ENCODE measurements at places on chromosomes 4 and X.

DNA sequence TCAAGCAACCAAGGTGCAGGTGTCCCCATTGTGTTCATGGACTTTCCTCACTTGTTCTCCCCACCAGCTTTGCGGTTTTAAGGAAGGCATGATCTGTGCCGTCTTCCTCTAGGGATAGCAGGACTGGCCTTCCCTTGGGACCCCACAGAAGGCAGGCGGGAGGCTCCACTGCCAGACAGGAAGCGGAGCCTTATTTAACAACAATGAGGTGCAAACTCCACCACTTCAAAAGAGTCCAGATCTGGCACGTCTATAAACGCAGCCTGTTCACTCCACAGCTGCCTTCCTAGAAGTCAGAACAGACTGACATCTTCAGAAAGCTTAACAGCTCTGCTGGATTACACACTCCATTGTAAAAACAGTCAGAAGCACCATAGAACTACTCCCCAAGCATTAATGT is 1.7 kb upstream of the GPR143 start:
- no peak for DNase-seq

GRCh38 chrX:150766351-150767044 is 73.3 kb downstream of the MTMR1 start:
- no peak for DNase-seq

GRCh38 chr4:115763051-115763450 is 649.6 kb upstream of the NDST4 start:
- no peak for DNase-seq

DNA sequence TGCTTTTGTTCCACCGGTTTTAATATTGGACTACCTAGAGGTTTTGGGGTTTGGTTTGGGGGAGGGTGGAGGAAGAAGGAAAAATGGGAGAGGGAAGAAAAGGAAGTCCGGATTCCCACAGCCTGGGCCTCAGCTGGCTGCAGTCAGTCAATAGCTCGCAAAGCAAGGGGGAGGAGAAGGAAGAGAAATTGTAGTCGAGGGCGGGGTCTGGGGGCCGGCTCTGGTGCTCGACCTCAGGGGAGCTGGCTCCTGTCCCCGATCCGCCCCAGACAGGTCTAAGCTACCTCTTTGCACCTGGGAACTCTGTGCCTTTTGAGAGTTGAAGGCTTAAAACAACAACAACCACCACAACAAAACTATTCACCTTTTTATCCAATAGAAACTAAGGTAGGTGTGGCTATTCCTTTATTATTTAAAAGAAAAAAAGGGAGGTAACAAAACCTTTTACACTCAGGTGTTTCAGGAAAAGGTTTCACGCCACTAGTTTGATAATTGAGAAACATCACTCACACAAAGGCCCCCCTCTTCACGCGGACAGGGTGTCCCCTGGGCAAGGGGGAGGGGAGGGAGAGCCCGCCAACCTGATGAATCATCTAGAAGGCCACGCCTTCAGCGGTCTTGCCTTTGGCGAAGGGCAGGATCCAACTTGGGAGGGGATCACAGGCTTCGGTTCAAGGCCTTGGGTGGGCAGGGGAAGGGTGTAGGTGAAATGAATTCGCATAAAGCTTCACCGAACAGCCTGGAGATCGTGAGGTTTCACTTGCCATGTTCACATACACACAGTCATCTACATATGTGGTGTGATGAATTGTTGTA is 1.6 kb upstream of the LNX1 start:
- no peak for DNase-seq

- DNase-seq, result no peak
Measured at GRCh38 chr4:3321295-3321889, 28.6 kb downstream of the RGS12 start.

DNA sequence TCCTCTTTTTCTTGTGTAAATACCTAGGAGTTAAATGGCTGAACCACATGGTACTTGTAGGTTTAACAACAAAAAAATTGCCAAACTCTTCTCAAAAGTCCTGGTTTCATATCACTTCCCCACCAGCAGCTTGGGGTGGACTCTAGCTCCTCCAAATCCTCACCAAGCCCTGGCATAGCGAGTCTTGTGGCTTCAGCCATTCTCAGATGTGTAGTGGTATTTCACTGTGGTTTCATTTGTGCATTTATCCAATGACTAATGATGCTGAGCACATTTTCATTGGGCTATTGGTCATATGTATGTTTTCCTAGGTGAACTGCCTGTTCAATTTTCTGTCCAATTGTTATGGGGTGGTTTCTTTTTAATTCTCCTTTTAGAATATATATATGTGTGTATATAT is 249.3 kb downstream of the NLGN4X start:
- DNase-seq, result no peak

DNA sequence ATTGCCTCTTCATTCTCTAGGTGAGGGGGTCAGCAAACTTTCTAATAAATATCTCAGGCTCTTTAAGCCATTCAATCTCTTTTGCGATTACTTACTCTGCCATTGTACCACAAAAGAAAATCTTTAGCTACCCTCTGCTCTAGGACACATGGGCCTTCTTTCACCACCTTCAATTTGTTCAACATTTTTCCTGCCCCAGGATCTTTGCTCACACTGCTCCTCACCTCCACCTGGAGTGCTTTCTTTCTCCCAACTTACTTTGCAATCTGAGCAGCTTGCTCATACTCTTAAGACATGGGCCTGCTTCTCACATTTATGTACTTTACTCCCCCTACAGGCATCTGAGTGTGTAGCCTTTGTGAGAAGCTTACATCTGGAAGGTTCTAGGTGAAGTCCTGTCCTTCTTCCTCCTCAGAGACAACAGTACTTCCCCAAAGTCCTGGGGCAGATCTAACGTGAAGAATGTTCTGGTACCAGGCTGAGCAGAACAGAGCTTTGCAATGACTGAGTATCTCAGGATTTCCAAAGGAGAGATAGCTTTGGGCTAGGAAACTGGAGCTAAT is 55.0 kb upstream of the PRDM5 start:
- DNase-seq, result no peak

- DNase-seq, result no peak
Measured at GRCh38 chr4:94228493-94229216, 21.0 kb downstream of the SMARCAD1 start.

DNA sequence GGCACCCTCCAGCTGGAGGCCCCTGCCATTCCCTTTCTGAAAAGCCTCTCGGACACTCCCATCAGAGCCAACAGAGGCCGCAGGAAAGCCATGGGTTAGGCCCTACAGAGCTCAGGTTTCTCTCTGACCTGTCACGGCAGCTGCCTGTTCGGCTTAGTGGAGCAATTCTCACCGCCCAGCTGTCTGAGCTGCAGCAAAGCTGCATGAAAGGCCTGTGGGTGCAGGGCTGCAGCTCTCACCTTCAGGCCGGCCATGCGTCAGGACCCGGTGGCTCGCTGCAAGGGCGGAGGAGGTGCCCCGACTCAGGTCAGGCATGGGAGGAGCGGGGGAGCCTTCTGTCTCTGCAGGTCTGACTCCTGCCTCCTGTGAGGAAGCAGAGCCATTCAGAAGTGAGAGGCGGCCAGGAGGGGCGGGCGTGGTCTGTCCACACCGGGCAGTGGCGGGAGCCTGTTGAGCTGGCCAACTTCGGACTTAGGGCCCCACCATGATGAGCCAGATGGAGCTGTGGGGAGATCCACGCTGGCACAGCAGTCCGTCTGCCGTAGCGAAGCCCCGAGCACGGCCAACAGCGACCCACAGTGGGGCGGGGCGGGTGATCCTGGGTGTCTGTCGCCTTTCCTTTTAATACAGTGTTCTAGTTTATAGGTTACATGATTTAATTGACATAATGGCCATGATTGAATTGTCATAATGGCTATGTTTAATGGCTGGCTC is 23.4 kb downstream of the PDE6B start:
- no peak for DNase-seq

DNA sequence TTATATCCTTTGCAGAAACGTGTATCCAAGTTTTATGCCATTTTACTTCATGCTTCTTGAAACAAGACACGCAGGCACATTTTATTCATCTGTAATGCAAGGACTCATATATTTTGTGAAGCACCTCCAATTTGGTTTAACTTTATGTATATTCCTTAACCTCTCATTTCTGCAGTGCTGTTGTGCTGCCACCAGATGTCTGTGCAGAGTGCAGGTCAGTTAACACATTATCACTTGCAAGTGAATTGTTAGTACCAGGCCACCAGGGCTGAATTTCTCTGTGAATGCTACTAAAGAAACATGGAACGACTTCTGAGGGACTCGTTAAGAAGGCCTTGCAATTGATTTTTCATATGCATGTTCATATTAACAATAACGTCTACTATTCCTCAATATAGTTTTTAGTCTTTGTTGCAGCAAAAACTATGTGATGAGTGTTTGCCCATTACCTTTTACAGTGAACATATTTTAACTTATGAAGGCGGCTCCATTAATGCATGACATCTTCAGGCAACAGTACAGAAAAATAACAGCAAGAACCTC is 770.3 kb downstream of the NLGN4X start:
- no peak for DNase-seq

GRCh38 chr4:86846921-86847320 is 2.3 kb downstream of the SLC10A6 start:
- no peak for DNase-seq

GRCh38 chr4:153781717-153782416 is 7.0 kb downstream of the SFRP2 start:
- DNase-seq, result no peak

- no peak for DNase-seq
Measured at GRCh38 chr4:158778156-158778711, 9.4 kb downstream of the FNIP2 start.

DNA sequence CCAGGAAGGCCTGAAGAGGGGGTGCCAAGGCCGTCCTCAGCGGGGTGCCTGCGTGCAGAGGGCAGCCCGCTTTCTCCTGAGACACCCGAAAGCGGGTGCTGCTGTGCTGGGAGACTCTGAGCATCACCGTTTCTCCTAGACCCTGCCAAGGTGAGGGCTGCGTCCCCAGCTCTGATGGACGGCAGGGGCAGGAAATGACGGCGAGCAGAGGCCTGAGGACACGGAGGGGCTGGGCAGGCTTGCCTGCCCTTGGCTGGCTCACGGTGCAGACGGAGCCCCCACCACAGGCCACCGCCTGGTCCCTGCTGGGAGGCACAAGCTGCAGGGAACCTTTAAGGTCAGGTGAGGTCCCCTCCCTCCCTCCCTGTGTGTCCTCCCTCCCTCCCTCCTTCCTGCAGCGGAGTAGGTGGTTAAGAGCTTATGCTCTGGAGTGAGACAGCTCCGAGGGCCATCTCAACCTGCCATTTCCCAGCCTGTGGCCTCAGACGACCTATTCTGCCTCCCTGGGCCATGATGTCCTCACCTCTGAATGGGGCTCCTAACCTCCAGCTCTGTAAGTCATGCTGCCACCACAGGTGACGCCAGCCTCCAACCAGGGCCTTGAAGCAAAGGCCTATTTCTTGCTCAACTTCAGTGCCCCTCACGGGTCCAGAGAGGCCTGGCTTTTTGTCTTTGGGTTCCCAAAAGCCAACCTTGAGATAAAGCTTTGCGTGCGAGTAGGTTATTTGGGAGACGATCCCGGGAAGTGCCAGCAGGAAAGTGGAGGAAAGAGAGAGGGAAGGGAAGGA is 54.2 kb upstream of the GRPEL1 start:
- no peak for DNase-seq

DNA sequence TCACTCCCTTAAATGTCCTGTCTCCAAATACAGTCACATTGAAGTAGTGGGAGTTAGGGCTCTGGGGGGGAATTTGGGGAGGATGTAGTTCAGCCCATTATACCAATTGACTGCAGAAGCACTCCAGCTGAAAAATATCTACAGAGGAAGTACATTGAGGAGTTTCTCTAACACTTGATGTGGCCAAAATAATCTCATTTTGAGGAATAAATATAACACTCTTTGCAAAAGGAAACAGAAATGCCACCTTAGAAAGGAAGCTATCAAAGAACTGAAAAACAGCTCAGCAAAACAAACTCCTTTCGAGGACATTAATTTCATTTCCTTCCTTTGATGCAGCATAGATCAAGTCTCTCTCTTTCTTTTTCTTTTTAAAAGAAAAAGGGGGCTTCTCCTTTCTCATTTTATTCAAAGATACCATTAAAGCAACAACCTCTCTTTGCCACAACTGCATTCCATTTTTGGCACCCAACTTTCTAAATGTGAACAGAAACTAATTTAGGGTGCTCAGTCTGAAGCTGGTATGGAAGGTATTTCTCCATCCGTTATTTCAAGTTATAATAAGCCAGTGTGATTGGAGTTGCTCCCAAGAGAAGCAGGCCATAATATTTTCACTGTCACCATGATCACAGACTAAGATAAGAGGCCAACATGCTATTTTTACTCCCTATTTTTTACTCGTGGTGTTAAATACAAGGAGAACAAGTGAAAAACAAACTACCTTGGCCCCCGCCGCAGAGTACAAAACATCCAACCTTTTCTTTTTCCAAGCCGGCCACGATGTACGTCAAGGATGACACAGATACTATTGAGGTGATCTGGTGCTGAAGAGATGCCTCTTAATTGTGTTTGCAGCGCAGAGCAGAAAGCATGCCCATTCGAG is 230.4 kb upstream of the GATB start:
- no peak for DNase-seq
